ENCODE measurements at places on chromosomes 16 and 17. TPM values are rescaled to one million over a fixed set of nuclear protein-coding genes. Genes with fewer than 3 reads are reported as not detected.

Gene CMIP
- 11.2 TPM for total RNA-seq

DNA sequence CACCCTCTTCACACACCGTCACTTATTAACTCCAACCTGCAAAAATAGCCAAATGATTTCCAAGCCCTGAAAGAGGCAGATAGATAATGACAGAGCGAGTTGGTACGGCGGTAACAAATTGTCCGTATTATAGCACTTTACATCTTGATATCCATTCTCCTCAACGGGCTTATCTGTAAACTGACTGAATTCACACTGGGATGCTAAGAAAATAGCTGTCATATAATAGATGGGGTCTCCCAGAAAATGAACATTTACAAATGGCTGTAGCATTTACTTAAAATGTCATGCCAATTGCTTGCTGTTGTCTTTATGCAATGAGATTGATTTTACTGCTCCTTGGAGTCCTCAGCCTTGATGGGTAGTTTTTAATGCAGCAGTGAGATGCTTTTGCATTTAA lies 225.8 kb upstream of the SDK2 start:
- H3K27me3 ChIP-seq: peaks cover 27% of the 10 kb centered on the region
- no peak overlapping the region for H3K4me3 ChIP-seq
- DNase-seq: no peak
- no peaks in the 10 kb centered on the region for H3K36me3 ChIP-seq
- H3K27ac ChIP-seq: no peak overlapping the region

GRCh38 chr16:11152677-11153331 lies 103.2 kb downstream of the SOCS1 start:
- no peak for DNase-seq
- H3K27ac ChIP-seq: no peak overlapping the region
- no peaks in the 10 kb centered on the region for H3K36me3 ChIP-seq
- H3K4me3 ChIP-seq: no peak overlapping the region
- H3K4me1 ChIP-seq: peaks cover 6% of the 10 kb centered on the region
- H3K27me3 ChIP-seq: no peaks in the 10 kb centered on the region

- no peak overlapping the region for H3K27ac ChIP-seq
- no peak for DNase-seq
- no peaks in the 10 kb centered on the region for H3K4me1 ChIP-seq
- H3K4me3 ChIP-seq: no peak overlapping the region
Observed at GRCh38 chr16:80480664-80481063, 60.1 kb upstream of the DYNLRB2 start.

GRCh38 chr17:12627177-12627629 lies 38.5 kb upstream of the MYOCD start:
- no peak for DNase-seq
- no peak overlapping the region for H3K4me3 ChIP-seq
- peaks cover 13% of the 10 kb centered on the region for H3K4me1 ChIP-seq
- H3K27ac ChIP-seq: peak overlapping the region; percentile 41
- H3K27me3 ChIP-seq: no peaks in the 10 kb centered on the region
- H3K36me3 ChIP-seq: no peaks in the 10 kb centered on the region
